ENCODE measurements at places on chromosomes 6 and 20. TPM values are rescaled to one million over a fixed set of nuclear protein-coding genes. Genes with fewer than 3 reads are reported as not detected.

Gene RNGTT
- 4.1 TPM for polyA plus RNA-seq

Gene ANKRD66
- not detected for polyA plus RNA-seq

Gene TINAG
- not detected for polyA plus RNA-seq

Gene CAGE1
- polyA plus RNA-seq, result not detected

Gene IL17A
- not detected for polyA plus RNA-seq

Gene THBD
- polyA plus RNA-seq, result 16.3 TPM

Gene BPIFB4
- not detected for polyA plus RNA-seq

Gene SLCO4A1
- polyA plus RNA-seq, result 2.9 TPM

Gene TP53TG5
- not detected for polyA plus RNA-seq

Gene LAMA4
- 19.4 TPM for polyA plus RNA-seq

Gene RWDD1
- 136 TPM for polyA plus RNA-seq

Gene WFDC5
- not detected for polyA plus RNA-seq

Gene TMEM200A
- polyA plus RNA-seq, result 80.6 TPM

Gene RAET1G
- polyA plus RNA-seq, result 11.5 TPM

Gene UBD
- 0.99 TPM for polyA plus RNA-seq

Gene EFCAB8
- polyA plus RNA-seq, result not detected

Gene RAB32
- 13.0 TPM for polyA plus RNA-seq

Gene CD40
- 6.8 TPM for polyA plus RNA-seq

Gene CGA
- polyA plus RNA-seq, result 0.29 TPM

Gene SNAP91
- polyA plus RNA-seq, result 2.2 TPM

Gene ASIP
- 3.2 TPM for polyA plus RNA-seq

Gene CASS4
- polyA plus RNA-seq, result 0.37 TPM

Gene ADGRG6
- 2.0 TPM for polyA plus RNA-seq

Gene SERPINB6
- polyA plus RNA-seq, result 332 TPM

Gene REM1
- 0.48 TPM for polyA plus RNA-seq

Gene CLIC5
- polyA plus RNA-seq, result 1.2 TPM

Gene RBM24
- 0.80 TPM for polyA plus RNA-seq

Gene TMEM170B
- 5.9 TPM for polyA plus RNA-seq

Gene FKBP5
- polyA plus RNA-seq, result 163 TPM

Gene KPNA5
- 5.7 TPM for polyA plus RNA-seq

All from adrenal gland (tissue), 19 donors.